ENCODE measurements at places on chromosomes 6 and 20. TPM values are rescaled to one million over a fixed set of nuclear protein-coding genes. Genes with fewer than 3 reads are reported as not detected.

DNA sequence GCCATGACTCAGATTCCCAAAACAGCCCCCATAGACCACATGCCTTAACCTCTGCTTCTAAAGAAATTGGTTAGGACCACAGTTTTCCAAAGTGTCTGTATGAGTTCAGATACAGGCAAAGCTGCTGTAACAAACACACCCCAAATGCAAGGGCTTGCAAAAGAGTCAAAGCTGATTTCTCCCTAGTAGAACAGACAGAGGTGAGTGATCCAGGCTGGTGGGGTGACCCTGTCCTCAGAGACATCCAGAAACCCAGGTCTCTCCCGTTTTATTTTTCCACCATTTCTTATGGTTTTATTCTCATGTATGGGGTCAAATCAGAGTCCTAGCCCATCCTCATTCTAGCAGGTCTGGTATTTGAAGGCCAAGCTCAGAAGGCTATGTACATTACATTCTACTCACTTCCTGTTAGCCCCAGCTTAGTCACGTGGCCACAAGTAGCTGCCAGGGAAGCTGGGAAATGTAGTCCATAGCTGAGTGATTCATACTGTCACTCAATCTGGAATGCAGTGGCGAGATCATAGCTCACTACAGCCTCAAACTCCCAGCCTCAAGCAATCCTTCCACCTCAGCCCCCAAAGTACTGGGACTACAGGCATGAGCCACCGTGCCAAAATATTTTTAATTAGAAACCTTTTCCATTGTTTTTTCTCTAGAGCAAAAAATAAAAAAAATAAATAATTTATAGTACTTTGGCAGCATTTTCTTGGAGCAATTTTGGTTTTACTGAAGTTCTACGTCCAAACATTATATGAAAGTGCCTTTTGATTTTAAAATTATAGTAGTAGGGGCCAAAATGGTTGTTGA lies 175.2 kb downstream of the ZMYND8 start:
- no peaks in the 10 kb centered on the region for H3K27me3 ChIP-seq
- no peaks in the 10 kb centered on the region for H3K4me1 ChIP-seq
- H3K27ac ChIP-seq = no peak overlapping the region
- no peak for ATAC-seq

Gene EYA4
- total RNA-seq = 1.4 TPM

Gene LY86
- not detected for total RNA-seq

DNA sequence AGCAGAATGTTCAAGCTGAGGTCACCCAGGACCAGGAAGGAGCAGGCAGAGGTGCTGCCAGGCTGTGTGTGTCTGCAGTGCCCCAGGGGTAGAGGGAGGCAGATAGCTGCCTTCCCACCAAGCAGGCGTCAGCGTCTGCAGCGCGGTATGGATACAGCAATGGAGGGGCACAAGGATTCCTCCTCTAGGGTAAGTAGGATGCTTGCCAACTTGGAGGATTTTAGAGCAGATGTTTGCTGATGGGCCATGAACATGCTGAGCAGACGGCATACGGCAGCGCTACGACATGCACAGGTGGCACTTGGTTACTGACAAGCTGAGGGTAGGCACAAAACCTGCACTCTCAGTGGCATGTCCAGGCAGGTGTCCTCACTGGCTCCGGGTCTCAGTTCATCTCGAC lies 48.1 kb downstream of the PSMG4 start:
- H3K4me3 ChIP-seq = no peak overlapping the region
- H3K27me3 ChIP-seq = no peaks in the 10 kb centered on the region
- ATAC-seq = no peak
- H3K27ac ChIP-seq = no peak overlapping the region
- H3K36me3 ChIP-seq = no peaks in the 10 kb centered on the region
- H3K4me1 ChIP-seq = no peaks in the 10 kb centered on the region

DNA sequence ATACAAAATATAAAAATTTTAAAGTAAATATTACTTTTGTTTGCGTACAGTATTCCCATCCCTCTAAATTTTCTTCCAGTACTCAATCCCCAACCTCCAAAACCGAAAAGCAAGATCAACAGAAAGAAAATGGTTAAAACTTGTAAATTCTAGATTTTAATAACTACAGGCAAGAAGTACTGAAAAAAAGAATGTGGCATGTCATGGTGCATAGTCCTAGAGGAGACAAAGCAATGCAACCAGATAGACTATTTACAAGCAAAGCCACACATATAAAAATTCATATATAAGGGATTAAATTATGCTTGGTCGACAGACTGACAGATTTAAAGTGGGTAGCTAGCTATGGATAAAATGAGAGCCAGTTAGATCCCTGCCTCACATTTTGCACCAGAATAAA lies 56.5 kb upstream of the HFE start:
- peaks cover 9% of the 10 kb centered on the region for H3K4me1 ChIP-seq
- H3K4me3 ChIP-seq = no peak overlapping the region
- no peak overlapping the region for H3K27ac ChIP-seq
- no peaks in the 10 kb centered on the region for H3K36me3 ChIP-seq
- ATAC-seq = no peak
- H3K27me3 ChIP-seq = no peaks in the 10 kb centered on the region

Gene TDP2
- total RNA-seq = 45.2 TPM

DNA sequence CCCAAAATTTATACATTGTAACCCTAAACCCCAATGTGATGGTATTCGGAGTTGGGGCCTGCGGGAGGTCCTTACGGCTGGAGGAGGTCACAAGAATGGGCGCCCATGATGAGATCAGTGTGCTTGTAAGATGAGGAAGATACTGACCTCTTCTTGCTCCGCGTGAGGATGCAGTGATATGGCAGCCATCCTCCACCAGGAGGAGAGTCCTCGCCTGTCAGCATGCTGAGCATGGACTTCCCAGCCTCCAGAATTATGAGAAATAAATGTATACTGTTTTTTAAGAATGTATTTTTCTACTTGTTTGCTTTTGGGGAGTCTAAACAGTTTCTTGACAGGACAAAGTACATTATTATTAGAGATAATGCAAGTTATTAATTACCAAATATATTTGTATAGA lies 8.7 kb upstream of the SYNDIG1 start:
- no peak for ATAC-seq
- H3K4me3 ChIP-seq = no peak overlapping the region
- peaks cover 46% of the 10 kb centered on the region for H3K27me3 ChIP-seq
- no peak overlapping the region for H3K27ac ChIP-seq
- no peaks in the 10 kb centered on the region for H3K36me3 ChIP-seq

Gene NCOA6
- 37.0 TPM for total RNA-seq

Gene HLA-DQB2
- 0.54 TPM for total RNA-seq

GRCh38 chr6:17504005-17504404 lies 96.1 kb upstream of the FAM8A1 start:
- no peak overlapping the region for H3K4me3 ChIP-seq
- H3K36me3 ChIP-seq = peaks cover 17% of the 10 kb centered on the region
- H3K27ac ChIP-seq = no peak overlapping the region
- no peaks in the 10 kb centered on the region for H3K27me3 ChIP-seq
- no peak for ATAC-seq
- no peaks in the 10 kb centered on the region for H3K4me1 ChIP-seq

- no peak overlapping the region for H3K27ac ChIP-seq
- ATAC-seq = no peak
- peaks cover 42% of the 10 kb centered on the region for H3K27me3 ChIP-seq
- no peaks in the 10 kb centered on the region for H3K36me3 ChIP-seq
These were observed 55.2 kb downstream of the PSMB1 start for GRCh38 chr6:170497841-170498301.

- no peaks in the 10 kb centered on the region for H3K36me3 ChIP-seq
- peaks cover 26% of the 10 kb centered on the region for H3K4me1 ChIP-seq
- H3K27me3 ChIP-seq = no peaks in the 10 kb centered on the region
- no peak overlapping the region for H3K4me3 ChIP-seq
These were observed 121.0 kb downstream of the PREX1 start for GRCh38 chr20:48706710-48707365.

Gene WFDC11
- not detected for total RNA-seq

DNA sequence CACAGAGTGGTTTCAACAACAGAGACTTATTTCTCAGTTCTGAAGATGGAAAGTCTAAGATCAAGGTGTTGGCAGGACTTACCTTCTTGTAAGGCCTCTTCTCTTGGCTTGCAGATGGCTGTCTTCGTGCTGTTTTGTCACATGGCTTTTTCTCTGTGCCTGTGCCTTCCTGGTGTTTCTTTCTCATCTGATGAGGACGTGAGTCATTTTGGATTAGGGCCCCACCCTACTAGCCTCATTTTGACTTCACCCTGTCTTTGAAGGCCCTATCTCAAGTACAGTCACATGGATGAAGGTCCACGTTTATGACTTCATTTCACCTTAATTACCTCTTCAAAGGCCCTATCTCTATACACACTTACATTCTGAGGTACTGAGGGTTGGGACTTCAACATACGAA lies 41.4 kb upstream of the LAMA2 start:
- no peak for ATAC-seq
- H3K4me3 ChIP-seq = no peak overlapping the region
- H3K4me1 ChIP-seq = no peaks in the 10 kb centered on the region
- no peak overlapping the region for H3K27ac ChIP-seq
- no peaks in the 10 kb centered on the region for H3K27me3 ChIP-seq
- H3K36me3 ChIP-seq = no peaks in the 10 kb centered on the region

- peaks cover 26% of the 10 kb centered on the region for H3K4me1 ChIP-seq
- no peak overlapping the region for H3K4me3 ChIP-seq
- no peak overlapping the region for H3K27ac ChIP-seq
- ATAC-seq = no peak
These were observed 168.6 kb downstream of the ZFAND3 start for GRCh38 chr6:37988127-37988526.

Gene ADAM33
- total RNA-seq = 74.3 TPM

- no peaks in the 10 kb centered on the region for H3K27me3 ChIP-seq
- ATAC-seq = no peak
- no peak overlapping the region for H3K4me3 ChIP-seq
- no peak overlapping the region for H3K27ac ChIP-seq
- no peaks in the 10 kb centered on the region for H3K36me3 ChIP-seq
These were observed 93.1 kb upstream of the TAB2 start for GRCh38 chr6:149224399-149224798.

- H3K4me1 ChIP-seq = no peaks in the 10 kb centered on the region
- no peaks in the 10 kb centered on the region for H3K27me3 ChIP-seq
- no peak for ATAC-seq
- H3K4me3 ChIP-seq = no peak overlapping the region
- H3K36me3 ChIP-seq = no peaks in the 10 kb centered on the region
- no peak overlapping the region for H3K27ac ChIP-seq
These were observed 194.0 kb downstream of the PKHD1 start for GRCh38 chr6:51893366-51893765.

GRCh38 chr20:24701027-24701426 lies 231.6 kb downstream of the SYNDIG1 start:
- no peak for ATAC-seq
- no peaks in the 10 kb centered on the region for H3K4me1 ChIP-seq
- no peak overlapping the region for H3K4me3 ChIP-seq

Gene CST5
- total RNA-seq = not detected

GRCh38 chr20:4853757-4854560 lies 132.2 kb downstream of the PRND start:
- ATAC-seq = no peak
- H3K27ac ChIP-seq = no peak overlapping the region
- no peaks in the 10 kb centered on the region for H3K27me3 ChIP-seq

DNA sequence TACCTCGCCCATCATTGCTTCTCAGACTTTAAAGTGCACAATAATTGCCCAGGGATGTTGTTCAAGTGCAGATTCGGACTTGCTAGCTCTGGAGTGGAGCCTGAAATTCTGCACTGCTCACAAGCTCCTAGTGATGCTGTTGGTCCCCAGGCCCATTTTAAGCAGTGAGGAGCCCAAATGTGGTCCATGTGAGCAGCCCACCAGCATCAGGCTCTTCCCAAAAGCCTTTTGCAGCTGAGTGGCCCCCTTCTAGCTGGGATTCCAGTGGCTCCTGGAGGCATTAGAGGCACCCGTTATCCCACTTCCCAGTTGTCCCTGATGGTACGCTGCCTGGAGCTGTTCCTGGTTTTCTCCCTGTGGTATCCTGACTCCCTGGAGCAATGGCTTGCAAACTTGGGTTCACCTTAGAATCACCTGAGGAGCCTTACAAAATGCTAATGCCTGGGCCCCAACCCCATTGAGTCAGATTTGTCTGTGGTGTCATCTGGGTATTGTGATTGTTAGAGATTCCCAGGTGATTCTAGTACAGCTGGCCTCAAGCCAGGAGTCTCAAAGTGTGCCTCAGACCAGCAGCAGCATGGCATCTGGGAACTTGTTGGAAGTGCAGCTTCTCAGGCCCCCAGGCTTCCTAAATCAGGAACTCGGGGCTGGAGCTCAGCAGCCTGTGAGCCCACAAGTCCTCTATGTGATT lies 186.9 kb upstream of the SLC24A3 start:
- no peaks in the 10 kb centered on the region for H3K36me3 ChIP-seq
- peaks cover 7% of the 10 kb centered on the region for H3K4me1 ChIP-seq
- H3K27ac ChIP-seq = no peak overlapping the region
- no peak overlapping the region for H3K4me3 ChIP-seq
- ATAC-seq = no peak

Gene MAPK13
- 8.4 TPM for total RNA-seq

GRCh38 chr6:151209071-151209831 lies 30.5 kb upstream of the AKAP12 start:
- no peaks in the 10 kb centered on the region for H3K36me3 ChIP-seq
- H3K4me3 ChIP-seq = no peak overlapping the region
- no peak for ATAC-seq
- no peak overlapping the region for H3K27ac ChIP-seq
- no peaks in the 10 kb centered on the region for H3K4me1 ChIP-seq
- H3K27me3 ChIP-seq = no peaks in the 10 kb centered on the region

DNA sequence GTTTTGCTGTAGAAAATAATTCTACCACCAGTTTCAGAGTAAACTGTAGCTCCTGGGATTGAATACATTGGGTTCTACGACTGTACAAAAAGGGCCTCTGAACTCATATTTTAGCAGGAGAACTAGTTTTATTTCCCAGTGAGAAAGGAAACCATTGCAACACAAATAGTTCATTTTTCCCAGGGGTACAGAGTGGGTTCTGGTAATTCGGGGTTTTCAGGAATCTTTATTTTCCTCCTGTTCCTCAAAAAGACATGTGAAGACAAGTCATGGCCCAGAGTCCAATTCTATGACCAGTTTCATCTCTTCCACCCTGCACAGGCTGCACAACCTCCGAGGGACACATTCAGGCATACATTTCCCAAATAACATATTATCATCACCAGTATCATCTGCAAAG lies 222.1 kb downstream of the HIVEP2 start:
- H3K4me3 ChIP-seq = no peak overlapping the region
- no peaks in the 10 kb centered on the region for H3K4me1 ChIP-seq
- no peaks in the 10 kb centered on the region for H3K36me3 ChIP-seq
- no peak overlapping the region for H3K27ac ChIP-seq

GRCh38 chr6:97669191-97670031 lies 386.4 kb upstream of the MMS22L start:
- peak; percentile 25 for ATAC-seq
- no peak overlapping the region for H3K4me3 ChIP-seq
- H3K4me1 ChIP-seq = peaks cover 8% of the 10 kb centered on the region

DNA sequence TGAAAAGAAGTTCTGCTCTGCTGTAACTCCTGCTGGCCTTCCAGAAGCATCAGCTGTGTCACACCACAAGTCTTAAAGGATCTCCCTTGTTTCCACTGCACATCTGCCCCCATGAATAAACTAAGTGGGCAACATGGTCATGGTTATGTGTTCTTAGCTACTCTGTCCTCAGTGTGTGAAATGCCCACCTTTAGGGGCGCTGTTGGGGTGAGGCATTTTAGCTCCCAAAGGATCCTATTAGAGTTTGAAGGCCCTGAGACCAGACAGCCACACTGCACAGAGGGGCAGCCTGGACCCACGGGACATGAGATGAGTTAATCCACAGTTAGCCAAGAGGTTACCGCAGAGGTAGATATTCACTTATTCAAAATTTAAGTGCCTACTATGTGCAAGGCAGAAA lies 294.3 kb upstream of the QKI start:
- no peaks in the 10 kb centered on the region for H3K36me3 ChIP-seq
- H3K27ac ChIP-seq = no peak overlapping the region
- H3K27me3 ChIP-seq = no peaks in the 10 kb centered on the region
- no peak overlapping the region for H3K4me3 ChIP-seq
- no peak for ATAC-seq
